ENCODE measurements at places on chromosomes 16 and 17.
A peak's percentile ranks its signal among the peaks of the same experiment; 100 is the strongest.

DNA sequence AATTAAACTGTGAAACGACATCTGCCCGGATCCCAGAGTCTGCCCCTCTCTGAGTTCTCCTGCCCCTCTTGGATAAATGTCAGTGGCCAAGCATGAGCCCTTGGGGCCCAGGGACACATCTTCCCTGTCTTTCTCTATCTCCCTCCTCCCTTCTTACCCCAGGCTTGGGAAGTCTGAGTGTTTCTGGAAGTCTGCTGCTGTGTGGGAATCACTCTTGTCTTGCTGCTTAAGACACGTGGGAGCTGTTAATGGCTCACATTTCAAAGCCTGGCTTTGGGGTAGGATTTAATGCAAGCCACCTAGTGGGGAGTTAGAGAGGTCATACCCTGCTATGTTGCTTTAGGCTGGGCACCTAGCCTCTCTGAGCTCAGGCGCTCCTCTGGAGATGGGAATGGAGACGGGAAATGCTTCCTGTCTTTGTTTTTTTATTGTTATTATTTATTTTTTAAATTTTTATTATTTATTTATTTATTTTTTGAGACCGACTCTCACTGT, 218.5 kb upstream of the CIBAR2 start:
- DNase-seq = peak; percentile 74

GRCh38 chr16:48454051-48454450, 68.8 kb upstream of the SIAH1 start:
- no peak for DNase-seq

GRCh38 chr17:19310151-19310550, 52.4 kb downstream of the B9D1 start:
- DNase-seq = no peak

- no peak for DNase-seq
Observed at GRCh38 chr17:61124562-61124961, 275.1 kb upstream of the TBX2 start.

- no peak for DNase-seq
Observed at GRCh38 chr16:19583665-19584300, 28.3 kb downstream of the VPS35L start.

GRCh38 chr17:78735832-78736525, 46.1 kb downstream of the CYTH1 start:
- no peak for DNase-seq

GRCh38 chr17:66373944-66374817, 71.8 kb downstream of the PRKCA start:
- peak; percentile 44 for DNase-seq

DNA sequence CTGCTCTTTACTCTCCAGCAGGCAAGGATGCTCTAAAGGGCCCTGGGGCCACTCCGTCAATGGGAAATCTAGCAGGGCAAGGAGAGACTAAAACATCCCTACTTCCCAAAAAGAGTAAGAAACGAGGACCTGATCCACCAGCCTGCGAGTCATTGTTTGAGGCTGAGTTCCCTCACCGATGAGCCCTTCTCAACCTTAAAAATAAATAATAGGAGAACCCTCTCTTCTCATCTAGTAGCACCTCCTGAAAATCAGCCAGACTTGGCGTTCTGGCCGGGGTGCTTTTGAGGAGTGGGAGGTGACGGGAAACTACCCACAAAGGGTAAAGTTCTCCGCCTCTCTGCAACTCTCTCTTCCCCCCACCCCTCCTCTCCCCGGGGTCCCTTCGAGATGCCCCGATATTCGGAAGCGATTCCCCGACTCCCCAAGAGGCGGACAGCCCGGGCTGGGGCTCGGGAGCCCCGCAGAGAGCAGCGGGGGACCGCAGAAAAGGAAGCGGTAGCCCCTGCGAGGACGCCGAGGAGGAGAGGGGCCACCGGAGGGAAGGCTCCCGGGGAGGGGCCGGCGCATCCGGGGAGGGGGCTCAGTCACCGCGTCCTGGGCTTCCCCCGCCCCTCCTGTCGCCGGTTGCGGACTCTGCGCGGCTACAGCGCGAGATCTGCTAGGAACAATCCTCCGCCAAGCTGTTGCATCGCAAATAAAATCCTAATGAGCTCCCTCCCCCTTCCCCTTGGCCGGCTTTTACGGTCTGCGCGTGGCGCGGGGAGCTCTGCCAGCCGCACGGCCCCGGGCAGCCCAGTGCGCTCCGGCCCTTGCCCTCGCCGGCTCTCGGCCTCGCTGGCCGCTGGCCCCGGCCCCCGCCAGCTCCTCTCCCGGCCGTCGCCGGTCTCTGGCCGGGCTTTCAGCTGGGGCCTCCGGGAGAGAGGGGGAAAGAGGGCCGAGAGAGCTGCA, 1.3 kb downstream of the HOXB9 start:
- peak; percentile 30 for DNase-seq

DNA sequence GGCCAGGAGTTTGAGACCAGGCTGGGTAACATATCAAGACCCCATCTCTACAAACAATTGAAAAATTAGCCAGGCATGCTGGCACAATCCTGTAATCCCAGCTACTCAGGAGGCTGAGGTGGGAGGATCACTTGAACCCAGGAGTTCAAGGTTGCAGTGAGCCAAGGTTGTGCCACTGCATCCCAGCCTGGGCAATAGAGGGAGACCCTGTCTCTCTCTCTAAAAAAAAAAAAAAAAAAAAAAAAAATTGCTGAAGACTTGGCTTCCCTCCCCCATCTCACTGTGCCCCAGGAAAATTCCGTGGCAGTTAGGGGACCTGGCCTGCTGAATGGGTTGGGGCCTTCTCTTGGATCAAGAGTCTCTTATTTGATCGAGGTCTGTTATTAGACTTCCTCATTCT, at the start of gene ODF4:
Gene ODF4 (plus strand): TSS at position 301 of the 400 bp plus-strand sequence. CDS start 212 bp downstream, outside the sequence.
- DNase-seq = no peak

GRCh38 chr17:54968988-54969332, 395 bp downstream of the STXBP4 start:
- DNase-seq = no peak

DNA sequence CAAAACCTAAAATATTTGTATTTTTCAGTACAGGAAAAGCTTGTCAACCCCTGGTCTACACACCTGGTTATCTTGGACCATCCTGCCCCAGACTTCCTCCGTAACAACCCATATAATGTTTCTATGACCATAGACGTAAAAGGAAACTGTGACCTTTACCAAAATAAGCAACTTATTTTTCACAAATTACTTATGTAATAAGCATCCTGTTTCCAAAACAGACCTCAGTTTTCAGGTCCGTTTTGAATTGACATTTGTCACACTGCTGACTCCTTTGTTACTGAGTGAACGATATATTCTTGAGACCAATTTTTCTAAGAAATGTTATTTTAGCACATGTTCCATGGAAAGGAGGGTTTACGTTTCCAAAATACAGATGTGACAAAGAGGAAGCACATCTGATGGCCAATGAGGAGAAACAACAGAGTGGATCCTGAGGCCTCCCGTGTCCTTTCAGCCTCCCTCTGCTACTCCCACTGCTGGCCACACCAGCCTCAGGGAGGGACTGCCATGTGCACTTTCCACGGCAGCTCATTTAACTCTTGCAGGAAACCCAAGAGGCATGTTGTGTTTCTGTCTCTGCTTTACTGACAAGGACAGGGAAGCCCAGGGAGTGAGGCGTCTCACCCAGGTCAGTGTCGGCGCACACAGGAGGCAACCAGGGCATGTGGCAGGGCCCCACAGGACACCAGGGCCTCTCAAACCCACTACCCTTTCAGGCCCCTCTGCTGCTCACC, 20.1 kb upstream of the ALDH3A1 start:
- no peak for DNase-seq

GRCh38 chr17:80394629-80395216, 20.2 kb upstream of the ENDOV start:
- DNase-seq = no peak

DNA sequence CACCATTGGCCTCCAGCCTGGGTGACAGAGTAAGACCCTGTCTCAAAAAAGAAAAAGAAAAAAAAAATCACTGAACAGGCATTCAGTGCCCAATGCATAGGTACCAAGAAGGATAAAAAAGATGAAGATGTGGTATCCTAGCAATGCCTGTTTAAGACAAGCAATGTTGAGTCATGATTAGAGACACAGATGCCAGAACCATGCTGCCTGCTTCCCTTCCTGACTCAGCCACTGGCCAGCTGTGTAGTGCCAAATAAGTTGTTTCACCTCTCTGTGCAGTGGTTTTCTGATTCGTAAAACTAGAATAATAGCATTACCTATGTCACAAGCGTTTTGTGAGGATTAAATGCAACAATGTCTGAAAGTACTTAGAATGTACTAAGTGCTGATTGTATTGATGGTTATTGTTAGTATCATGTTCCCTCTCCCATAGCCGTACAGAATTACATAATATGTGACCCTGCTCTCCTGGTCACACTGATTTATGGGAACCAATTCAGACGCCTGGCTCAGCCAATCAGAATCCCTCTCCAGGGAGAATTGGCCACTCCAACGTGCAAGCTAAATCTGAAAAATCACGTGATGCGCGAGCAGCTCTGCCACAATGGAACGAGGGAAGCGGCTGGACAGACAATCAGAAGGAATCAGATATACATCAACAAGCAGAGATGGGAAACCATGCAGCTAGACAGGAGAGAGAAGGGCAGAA, 241.9 kb downstream of the SLC39A11 start:
- DNase-seq = no peak

DNA sequence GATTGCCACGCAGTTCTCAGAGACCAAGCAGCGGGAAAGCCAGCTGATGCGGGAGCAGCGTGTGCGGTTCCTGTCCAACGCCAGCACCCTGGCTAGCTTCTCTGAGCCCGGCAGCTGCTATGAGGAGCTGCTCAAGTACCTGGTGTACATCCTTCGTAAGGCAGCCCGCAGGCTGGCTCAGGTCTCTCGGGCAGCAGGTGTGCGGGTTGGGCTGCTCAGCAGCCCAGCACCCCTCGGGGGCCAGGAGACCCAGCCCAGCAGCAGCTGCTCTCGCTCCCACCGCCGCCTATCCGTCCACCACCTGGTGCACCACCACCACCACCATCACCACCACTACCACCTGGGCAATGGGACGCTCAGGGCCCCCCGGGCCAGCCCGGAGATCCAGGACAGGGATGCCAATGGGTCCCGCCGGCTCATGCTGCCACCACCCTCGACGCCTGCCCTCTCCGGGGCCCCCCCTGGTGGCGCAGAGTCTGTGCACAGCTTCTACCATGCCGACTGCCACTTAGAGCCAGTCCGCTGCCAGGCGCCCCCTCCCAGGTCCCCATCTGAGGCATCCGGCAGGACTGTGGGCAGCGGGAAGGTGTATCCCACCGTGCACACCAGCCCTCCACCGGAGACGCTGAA, 15.2 kb downstream of the CACNA1G start:
- no peak for DNase-seq

- no peak for DNase-seq
Observed at GRCh38 chr17:39651923-39652586, 13.1 kb upstream of the TCAP start.

- DNase-seq = no peak
Observed at GRCh38 chr17:80017226-80018010, 18.3 kb downstream of the TBC1D16 start.

DNA sequence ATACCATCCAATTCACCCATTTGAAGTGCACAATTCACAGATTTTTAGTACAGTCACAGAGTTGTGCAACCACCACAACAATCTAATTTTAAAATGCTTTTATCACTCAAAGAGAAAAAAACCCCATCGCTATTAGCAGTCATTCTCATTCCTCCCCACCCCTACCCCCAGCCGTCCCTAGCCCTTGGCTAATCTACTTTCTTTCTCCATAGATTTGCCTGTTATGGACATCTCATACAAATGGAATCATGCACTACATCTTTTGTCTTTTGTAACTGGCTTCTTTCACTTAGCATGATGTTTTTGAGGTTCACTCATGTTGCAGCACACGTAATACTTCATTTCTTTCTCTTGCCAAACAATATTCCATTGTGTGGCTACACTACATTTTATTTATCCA, 20.4 kb downstream of the LYRM9 start:
- DNase-seq = no peak

DNA sequence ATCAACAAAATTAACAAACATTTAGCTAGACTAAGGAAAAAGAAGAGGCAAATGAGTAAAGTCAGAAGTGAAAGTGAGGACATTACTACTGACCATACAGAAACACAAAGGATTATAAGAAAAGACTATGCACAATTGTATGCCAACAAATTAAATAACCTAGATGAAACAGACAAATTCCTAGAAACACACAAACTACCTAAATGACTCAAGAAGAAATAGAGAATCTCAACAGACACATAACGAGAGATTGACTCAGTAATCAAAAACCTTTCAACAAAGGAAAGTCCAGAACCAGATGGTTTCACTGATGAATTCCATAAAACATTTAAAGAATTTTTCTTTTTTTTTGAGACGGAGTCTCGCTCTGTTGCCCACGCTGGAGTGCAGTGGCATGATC, 35.7 kb upstream of the MYLK3 start:
- no peak for DNase-seq

DNA sequence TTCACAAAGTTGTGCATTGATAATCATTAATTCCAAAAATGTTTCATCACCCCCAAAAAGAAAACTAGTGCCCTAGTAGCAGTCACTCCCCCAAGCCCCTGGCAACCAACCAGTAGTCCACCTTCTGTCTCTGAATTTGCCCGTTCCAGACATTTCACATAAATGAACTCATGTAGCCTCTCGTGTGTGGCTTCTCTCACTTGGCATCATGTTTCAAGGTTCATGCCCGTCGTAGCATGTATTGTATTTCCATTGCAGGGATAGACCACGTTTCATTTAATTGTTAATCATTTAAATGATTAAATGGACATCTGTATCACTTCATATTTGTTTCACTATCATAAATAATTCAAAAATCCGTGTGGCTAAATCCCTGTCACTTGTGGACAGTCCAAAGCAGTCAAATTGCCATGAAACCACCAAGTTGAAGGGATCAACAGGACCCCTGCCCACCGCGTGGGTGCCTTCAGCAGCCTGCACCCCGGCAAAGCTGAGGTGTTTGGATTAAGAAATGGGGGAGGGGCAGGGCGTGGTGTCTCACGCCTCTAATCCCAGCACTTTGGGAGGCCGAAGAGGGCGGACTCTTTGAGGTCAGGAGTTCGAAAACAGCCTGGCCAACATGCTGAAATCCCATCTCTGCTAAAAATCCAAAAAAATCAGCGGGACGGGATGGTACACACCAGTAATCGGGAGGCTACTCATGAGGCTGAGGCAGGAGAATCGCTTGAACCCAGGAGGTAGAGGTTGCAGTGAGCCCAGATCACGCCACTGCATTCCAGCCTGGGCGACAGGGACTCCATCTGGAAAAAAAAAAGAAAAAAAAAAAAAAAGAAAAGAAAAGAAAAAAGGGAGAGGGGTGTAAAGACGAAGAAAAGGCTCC, 8.7 kb upstream of the FLYWCH2 start:
- no peak for DNase-seq

Measured in NCI-H1092 (cell line).